ENCODE measurements at places on chromosomes 2 and 18.

DNA sequence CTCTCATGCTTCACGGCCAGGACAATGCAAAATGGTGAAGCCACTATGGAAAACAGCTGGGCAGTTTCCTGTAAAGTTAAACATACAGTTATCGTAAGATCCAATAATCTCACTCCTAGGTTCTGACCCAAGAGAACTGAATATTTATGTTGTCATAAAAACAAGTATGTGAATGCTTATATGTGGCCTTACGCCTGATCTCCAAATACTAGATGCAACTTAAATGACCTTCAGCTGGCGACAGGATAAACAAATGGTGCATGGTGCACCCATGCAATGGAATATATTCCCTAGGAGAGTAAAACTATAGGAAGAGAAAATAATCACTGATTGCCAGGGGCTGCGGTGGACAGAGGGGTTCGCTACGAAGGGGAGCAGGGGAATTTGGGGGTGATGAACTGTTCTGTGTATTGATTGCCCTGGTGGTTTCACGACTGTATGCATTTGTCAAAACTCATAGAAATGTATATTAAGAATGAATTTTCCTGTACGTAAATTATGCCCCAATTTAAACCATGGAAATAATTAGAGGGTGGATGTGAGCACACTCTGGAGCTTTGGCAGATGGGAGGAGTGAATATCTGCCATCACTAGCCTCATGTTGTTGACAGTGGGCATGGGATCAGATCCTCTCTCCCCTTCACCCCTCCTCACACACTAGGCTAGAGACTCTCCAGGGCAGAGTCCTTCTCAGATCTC, 100.8 kb upstream of the MYCN start:
- DNase-seq, result no peak

DNA sequence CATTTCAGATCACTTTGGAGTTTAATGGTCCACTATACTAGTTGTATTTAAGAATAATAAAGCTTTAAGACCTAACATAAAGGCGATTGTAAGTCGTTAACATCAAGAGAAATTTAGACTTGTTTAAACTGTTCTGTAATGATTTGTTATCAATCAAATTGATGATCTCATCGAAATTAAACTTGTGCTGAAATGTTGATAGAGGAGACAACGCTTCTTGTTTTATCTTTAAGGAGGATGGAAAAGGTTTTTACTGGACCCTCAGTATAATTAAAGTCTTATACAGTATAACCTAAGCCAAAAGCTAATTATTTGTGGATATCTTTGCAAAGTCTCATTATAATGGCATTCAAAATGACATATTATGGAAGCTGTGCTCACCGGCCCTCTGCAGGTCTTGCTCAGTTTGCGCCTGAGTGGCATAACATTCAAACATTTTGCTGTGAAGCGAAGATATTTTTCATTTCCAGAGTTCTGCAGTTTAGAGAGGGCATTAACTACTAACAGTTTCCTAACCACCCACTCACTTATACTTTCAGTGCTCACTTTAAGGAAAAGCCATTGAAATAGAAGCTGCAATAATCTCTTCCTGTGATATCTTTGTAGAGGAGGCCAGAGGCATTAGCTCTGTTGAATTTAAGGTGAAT, 1.4 kb upstream of the SERTAD2 start:
- DNase-seq, result no peak

DNA sequence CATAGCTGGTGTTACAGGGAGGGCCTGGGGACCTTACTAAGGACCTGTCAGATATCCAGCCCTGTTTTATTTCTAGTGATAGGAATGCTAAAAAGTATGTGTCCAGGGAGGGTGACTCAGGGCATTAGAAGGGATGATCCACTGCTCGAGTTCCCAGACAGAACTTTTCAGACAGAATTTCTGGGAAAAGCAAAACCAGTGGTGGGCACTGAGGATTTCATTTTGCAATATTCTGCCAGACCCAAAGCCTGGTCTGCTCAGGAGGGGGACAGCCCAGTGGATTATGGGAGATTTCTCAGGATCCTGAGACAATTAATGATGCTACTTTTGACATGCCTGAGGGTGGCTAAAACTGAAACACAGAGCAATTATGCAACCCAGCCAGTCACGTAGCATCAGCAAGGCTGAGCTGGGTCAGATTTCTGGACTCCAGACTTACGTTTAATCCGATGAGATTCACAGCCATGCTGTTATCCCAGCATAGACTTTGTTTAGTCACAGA, 4.7 kb upstream of the KCNE4 start:
- no peak for DNase-seq

GRCh38 chr2:23198316-23199114, 186.5 kb upstream of the KLHL29 start:
- DNase-seq, result no peak

GRCh38 chr2:154623819-154624218, 74.7 kb upstream of the KCNJ3 start:
- DNase-seq, result peak; percentile 20

GRCh38 chr2:240252191-240252871, 111.9 kb upstream of the OTOS start:
- no peak for DNase-seq

- no peak for DNase-seq
These were observed 9.9 kb downstream of the PAX8 start for GRCh38 chr2:113268621-113269360.

Data from heart right ventricle (tissue), 16 donors.